GM23338 (cell line): ENCODE measurements at places on chromosomes 11 and 22.

DNA sequence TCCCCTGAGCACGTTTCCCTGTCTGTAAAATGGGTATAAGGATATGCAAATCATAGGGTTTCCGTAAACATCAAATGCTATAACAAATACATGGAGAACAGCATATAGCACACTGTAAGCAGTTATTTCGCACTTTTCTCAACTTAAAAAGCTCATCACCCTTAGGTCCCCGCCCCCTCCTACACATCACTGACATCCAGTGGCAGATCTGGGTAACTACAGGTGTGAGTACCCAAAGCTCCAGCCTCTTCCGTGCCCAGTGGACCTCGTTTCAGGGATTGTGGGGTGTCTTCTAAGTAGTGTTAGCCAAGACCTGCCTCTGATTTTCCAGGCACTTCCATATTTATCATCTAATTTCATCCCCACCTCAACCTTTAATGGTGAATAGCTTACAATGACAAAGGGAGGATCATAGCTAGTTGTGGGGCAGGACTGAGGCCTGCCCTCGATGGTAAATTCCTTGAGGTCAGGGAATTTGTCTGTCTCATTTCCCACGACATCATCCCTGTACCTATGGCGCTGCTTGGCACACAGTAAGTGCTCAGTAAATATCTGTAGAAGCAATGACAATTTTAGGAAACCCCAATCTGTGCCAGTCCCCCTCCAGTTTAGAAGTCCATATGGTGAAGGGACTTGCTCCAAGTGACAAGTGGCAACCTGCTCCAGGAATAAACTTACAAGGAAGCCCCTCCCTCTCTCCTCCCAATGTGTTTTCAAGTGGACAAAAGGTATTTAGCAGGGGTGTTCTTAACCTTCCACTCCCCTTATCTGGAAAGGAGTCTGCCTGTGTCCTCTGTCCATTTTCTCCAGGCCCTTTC is 340.5 kb downstream of the TENM4 start:
- peak; percentile 78 for DNase-seq

DNA sequence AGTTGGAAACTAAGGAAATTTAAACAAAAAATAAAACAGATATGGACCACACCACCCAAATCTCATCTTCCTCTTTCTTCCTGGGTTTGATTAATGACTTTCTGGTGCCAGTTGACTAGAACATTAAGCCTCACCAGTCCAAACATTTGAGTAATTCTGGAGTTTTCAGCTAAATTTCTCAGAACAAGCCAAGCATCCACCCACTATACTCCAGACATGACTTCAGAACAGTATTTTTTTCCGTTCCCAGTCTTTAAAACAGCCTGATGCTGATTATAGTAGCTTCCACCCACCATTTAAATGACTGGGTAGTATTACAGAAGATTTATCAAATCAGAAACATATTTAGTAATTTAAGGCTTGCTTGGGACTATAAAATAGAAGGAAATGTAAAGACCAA is 230.9 kb upstream of the UBASH3B start:
- DNase-seq: no peak

DNA sequence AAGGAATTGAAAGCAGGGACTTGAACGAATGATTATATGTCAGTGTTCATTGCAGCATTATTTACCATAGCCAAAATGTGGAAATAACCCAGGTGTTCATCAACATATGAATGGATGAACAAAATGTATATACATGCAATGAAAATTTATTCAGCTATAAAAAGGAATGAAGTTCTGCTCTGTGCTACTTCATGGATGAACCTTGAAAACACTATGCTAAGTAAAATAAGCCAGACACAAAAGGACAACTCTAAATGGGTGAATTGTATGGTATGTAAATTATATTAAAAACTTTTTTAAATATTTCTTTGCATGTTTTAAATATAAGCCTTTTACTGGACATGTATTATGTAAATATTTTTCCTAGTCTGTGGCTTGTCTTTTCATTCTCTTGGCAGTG is 107.0 kb downstream of the ME3 start:
- no peak for DNase-seq

- DNase-seq: no peak
Observed at GRCh38 chr22:39318507-39319283, 728 bp downstream of the RPL3 start.

DNA sequence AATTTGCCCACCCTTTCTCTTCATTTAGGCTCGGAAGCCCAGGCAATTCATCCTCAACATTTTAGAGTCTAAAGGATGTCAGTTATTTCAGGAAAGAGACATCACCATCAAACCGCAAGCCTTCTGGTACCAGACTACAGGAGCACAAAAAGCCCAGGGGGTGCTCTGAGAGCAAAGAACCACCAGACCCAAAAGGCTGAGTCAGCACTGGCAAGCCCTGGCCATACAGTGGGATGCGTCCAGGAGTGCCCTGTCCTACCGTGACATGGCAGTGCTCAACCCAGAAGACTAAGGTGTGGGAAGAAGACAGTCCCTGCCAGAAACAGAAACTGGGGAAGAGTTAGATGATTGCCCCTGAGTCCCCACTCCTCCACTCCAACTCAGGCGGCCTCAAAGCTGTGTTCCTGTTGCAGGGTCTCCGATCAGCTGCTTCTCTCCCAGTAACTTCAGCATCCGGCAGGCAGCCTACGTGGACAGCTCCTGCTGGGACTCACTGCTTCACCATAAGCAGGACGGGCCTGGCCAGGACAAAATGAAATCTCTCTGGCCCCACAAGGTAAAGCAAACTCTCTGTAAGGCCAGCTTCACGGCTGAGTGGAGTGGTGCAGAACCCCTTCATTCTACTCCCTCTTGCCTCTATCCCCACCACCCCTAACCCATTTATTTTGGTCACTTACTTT is 1.5 kb downstream of the PANX3 start:
- DNase-seq: no peak

DNA sequence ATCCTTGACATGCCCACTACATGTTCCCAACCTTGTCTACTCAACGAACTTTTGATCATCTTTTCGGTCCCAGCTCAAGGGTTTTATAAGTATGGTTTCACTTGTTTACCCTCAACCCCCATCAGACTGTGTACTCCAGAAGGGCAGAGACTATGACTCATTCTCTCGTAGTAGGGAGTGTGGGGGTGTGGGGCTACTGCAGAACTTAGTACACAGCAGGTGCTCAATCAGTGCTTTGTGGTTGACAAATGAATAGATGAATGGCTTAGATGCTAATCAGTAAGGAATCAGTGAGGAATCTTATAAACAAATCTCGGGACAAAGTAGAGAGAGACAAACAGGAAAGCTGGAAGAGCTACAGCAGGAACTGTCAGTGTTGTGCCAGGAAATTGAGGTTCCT is 151.7 kb upstream of the PLET1 start:
- DNase-seq: no peak

DNA sequence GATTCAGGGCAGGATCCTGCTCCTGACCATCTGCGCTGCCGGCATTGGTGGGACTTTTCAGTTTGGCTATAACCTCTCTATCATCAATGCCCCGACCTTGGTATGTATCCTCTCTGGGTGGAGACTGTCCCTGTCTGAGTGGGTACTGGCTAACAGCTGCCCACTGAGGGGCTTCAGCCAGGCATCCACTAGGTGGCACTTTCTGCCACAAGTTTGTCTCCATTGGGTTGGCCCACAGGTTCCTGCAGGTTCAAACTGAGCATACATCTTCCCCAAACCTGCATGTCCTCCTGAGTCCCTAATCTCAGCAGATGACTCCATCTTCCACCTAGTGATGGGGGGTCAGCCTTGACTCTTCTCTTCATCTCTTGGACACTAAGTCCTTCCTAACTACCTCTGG is 4.4 kb downstream of the SLC2A11 start:
- DNase-seq: peak; percentile 74

- DNase-seq: no peak
Observed at GRCh38 chr11:105732611-105733010, 122.7 kb downstream of the GRIA4 start.

DNA sequence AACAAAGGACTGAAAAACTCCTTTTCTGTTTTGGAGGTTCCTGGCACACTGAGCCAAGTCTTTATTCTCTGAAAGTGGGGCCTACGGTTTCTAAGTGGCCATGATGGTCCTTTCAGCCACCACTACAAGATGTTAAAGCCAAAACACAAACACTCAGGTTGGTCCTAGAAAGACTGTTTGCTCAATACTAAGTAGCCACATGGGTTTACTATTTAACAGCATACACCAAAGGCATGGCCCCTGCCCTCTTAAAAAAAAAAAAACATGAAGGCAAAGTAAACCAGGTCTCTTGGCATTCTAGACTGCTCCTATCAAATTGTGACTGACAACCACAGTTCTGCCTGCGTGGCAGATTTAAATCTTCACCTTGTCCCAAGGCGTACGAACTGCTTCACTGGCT is 123.6 kb upstream of the BID start:
- no peak for DNase-seq

- DNase-seq: no peak
Observed at GRCh38 chr11:112029460-112029859, 4.3 kb downstream of the DLAT start.

GRCh38 chr22:42375982-42376381 is 56.2 kb downstream of the NFAM1 start:
- DNase-seq: no peak

GRCh38 chr11:130220311-130221035 is 60.9 kb downstream of the ST14 start:
- DNase-seq: no peak

DNA sequence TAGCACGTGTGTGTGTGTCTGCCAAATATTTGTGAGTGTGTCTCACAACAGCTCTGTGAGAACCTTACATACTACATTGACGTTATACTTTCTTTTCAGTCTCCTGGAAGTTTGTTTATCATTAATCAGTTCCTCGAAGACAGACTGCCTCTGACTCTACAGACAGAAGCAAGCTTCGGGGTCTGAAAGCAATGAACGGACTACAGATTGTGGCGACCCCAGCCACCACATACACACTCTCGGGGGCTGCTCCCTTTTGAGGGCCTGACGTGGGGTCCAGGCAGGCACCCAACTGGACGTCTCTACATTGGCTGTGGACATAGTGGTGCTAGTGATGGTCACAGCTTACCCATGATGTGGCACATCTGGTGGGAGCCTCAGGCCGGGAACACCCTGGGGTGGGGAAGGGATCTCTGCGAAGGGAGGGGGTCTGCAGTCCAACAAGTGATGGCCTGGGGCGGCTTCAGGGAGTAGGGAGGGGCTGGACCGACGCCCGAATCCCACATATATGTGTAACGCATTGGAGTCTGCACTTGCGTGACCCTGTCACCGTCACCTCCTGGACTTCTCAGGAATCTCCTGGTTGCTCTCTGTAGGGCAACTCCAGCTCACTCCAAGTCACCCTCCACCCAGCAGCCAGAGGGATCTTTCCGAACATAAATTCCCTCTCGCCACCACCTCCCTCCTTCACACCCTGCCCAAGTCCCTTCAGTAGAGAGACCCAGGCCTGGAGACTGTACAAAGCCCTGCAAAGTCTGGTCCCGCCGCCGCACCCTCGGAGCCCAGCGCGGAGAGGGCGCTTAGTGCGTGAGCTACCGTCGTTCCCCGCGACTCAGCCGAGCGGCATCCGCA is 30.4 kb upstream of the TRIM29 start:
- no peak for DNase-seq

- DNase-seq: peak; percentile 90
Observed at GRCh38 chr11:74739546-74740270, 8.5 kb upstream of the CHRDL2 start.
